ENCODE measurements at places on chromosomes 7 and 10.

GRCh38 chr7:157018997-157019608 lies 8.6 kb upstream of the MNX1 start:
- no peak for DNase-seq

DNA sequence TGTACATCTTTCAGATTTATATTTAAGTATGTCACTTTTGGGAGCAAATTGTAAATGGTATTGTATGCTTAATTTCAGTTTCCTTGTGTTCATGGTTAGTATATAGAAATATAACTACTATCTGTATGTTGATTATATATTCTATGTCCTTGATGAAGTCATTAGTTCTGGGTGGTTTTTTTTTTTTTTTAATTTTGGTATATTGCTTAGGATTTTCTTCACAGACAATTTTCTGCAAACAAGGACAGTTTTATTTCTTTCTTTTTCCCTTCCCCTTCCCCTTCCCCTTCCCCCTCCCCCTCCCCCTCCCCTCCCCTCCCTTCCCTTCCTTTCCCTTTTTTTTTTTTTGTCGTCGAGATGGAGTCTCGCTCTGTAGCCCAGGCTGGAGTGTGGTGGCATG lies 430.0 kb downstream of the TYW1 start:
- no peak for DNase-seq

DNA sequence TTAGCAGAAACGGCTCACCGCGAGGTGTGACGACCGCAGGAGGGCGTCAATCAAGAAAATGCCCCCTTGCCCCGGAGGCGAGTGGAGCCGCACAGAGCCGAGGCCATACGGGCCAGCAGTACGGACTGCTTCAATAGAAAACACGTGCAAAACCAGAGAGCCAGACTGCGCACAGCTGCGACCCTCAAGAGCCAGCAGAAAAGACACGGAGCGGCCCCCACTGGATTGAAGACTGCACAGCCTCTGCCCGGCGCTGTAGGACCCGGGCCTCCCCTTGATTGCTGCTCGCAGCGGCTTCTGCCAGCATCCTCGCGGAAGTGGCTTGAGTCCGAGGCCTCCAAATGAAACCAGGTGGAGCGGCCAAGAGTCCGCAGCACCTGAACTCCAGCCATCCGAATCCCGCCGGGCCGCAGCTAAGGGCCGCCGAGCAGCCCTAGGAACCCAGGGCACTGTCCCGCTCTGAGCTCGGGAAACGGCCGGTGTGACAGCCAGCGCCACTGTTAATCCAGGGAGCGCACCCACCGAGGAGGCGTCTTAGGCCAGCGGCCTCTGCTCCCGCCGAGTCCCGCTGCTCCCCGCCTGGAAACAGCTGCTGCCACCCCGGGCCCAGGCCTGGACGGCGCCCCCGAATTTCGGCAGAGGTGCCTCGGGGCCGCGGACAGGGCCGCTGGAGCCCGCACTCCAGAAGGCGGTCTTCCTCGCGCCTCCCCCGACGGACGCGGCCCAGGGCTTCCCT lies 660 bp upstream of the HHEX start:
- no peak for DNase-seq

GRCh38 chr7:142488036-142488633 lies 230.3 kb upstream of the PRSS58 start:
- DNase-seq: no peak

GRCh38 chr10:8453587-8453986 lies 399.1 kb downstream of the GATA3 start:
- DNase-seq: no peak

GRCh38 chr7:43568529-43568928 lies 14.4 kb upstream of the STK17A start:
- DNase-seq: no peak

DNA sequence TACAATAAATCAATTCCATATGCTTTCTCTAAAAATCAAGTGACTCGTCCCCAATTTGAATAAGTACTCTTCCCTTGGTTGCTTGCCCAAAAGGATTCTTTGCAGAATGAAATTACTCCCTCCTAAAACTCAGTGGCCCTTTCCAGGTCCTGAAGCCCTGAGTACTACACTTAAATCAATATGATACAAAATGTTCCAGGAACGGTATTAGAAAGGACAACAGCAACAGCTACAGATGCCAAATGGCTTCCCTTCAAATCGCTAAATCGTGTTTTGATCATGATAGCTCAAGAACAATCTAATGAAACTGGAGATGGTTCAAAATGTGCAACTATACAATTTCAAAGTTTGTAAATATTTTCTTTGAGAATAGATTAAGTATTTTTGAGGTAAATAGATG lies 59.4 kb downstream of the TPK1 start:
- DNase-seq: no peak

- DNase-seq: no peak
Observed at GRCh38 chr10:24958721-24959381, 6.4 kb upstream of the PRTFDC1 start.

- DNase-seq: no peak
Observed at GRCh38 chr7:42183547-42183946, 53.5 kb downstream of the GLI3 start.
